ENCODE measurements at places on chromosomes 5 and 9.

DNA sequence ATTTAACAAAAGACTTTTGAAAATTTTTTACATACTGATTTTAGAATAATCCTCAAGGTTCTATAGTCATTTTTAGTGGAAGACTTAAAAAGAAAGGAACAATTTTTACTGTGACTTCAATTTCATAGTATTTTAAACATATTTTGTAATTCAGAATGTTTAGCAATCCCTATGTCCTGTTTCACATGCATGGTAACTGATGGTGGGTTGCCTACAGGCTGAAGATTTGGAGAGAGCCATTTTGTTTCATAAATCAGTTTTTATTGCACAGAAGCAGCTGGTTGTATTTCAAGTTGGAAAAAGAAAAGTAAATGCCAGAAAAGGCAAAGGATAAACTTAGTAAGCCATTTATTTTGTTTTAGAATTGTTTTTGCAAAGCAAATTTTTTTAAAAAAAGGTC lies 24.0 kb downstream of the STARD4 start:
- no peak for DNase-seq

DNA sequence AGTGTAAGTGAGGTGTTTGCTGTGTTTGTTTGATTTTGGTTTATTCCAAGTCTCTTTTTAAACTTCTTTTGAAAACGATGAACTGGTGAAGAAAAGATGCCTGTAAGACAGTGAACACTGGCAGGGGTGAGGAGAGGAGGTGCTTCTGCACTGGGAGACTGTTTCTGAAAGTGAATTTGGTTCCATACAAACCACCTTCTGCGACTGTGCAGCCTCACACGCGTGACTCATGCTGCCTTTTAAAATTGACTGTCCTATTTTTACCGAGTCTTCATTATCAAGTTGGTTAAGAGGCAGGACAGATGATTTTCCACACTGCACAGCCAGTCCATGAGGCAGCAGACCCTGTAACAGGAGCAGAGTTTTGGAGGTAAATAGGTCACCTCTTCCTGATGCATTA lies 340.6 kb downstream of the MTRR start:
- DNase-seq: no peak

- DNase-seq: no peak
These were observed 847.9 kb downstream of the EFNA5 start for GRCh38 chr5:106822851-106823250.

DNA sequence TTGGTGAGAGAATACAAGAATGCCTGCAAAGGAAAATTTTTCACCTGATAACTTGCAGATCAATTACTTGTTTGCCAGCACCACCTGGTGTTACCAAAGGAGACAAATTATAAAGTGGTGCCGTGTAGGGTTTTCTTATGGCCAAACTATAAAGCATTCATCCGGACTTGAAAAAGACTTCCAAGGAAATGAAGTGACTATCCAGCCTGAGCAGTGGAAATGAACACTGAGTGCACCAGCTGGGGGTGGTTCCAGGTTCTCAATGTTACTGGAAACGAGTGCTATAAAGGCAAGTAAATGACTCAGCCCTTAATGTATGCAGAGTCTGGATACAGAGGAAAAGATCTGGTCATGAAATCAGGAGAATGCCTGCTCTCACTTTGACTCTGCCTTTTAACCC lies 113.1 kb downstream of the DNAH5 start:
- no peak for DNase-seq

DNA sequence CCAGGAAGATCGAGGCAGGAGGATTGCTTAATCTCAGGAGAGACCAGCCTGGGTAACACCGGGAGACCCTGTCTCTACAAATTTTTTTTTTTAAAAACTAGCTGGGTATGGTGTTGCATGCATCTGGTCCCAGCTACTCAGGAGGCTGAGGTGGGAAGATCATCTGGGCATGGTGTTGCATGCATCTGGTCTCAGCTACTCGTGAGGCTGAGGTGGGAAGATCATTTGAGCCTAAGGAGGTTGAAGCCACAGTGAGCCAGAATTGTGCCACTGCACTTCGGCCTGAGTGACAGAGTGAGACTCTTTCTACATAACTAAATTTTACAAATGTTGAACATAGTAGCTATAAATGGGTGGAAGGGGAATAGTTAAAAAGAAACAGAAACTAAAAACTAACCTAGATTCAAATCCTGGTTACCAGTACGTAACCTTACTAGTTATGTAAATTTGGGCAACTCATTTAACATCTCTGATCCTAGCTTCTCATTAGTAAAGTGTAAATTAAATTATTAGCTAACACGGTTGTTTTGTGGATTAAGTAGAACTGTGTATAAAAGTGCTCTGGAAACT lies 41.7 kb downstream of the TMEM161B start:
- DNase-seq: no peak

DNA sequence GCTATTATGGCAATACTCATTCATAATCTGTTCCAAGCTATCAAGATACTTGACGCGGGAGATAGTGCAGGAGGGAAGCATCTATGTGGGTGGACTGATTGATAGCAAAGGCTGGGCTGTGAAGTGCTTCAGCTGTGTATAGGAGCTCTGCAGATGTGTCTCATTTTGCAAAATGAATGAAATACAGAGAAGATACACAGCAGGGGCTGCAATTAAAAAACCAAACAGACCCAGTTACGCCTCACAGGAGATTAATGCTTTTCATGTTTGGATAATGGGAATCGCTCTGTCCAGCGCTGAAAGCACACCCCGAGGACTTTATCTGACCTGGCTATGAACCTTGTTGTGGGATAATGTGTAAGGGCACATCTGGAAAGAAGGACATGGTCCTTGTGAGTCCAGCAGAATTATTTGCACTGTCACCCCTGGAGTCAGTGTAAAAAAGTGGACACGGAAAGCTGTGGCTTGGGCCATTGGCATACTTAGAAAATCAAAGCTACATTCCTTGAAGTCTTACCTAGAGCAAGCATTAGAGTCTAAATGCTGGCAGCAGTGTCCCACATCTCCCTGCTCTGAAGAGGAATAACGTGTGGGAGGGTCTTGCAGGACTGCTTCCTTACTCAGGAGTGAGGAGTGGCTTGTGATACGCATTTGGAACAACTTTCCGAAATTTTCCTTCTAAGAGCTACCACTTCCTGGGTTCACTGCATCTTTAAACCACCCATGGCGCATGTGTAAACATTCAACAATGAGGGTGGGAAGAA lies 2.6 kb downstream of the SH3RF2 start:
- no peak for DNase-seq

DNA sequence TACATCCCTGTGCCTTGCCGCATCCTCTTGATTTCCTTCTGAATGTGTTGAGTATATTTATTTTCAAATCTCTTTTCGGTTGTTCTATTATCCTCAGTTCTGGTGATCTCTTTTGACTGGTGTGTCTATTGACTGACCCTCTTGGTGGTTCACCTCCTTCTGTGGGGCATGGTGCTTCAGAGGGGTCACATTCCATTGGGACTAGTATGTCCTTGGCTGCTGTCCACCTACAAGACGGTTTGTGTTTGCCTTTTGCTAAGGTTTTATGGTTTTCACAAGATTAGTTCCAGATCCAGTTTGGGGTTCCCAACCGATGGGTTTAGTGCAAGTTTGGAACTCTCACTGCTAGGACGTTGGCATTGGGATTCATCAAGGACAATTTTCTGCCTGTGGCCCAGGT lies 66.6 kb downstream of the PHF2 start:
- no peak for DNase-seq

- no peak for DNase-seq
These were observed 47.8 kb downstream of the C9orf57 start for GRCh38 chr9:72012646-72013045.

- no peak for DNase-seq
These were observed 61.0 kb upstream of the PCA3 start for GRCh38 chr9:76703270-76703669.

DNA sequence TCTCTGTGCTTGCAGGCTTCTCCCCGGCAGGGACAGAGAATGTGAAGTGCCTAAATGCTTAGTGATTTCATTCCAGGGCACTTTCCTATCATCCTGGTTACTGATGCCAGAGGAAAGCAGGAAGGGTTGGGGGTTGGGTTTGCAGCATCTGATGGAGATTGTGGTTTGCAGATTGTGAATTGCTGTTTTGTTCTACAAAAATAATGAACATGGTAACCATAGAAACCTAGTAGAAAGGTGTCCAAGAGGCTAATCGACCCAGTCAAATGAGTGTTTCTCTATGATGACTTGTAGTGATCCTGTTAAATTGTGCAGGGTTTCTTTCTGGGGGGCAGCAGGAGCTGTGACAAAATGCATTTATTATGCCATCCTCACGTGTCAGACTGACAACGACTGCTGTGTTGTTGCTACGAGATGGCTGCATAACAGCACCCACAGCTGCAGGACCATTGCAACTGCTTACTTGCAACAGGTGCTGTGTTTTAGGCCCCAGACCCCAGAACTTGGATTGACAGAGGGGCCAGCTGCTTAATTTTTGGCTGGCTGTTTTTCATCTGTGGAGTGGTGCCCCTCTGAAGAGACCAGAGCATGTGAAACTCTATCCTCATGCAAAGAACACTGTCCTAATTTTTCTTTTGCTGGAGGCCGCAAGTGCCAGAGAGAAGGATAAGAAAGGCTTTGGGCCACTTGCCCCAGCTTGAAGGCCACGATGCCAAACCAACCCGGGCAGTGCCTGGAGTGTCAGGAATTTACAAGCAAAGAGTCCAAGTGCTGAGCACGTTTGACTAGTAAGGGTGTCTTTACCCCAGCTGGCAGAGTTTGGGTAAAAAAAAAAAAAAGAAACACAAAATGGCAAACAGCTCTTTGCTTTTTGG lies 397.8 kb downstream of the GADD45G start:
- no peak for DNase-seq

- no peak for DNase-seq
These were observed 38.3 kb downstream of the FNIP1 start for GRCh38 chr5:131758520-131758900.

DNA sequence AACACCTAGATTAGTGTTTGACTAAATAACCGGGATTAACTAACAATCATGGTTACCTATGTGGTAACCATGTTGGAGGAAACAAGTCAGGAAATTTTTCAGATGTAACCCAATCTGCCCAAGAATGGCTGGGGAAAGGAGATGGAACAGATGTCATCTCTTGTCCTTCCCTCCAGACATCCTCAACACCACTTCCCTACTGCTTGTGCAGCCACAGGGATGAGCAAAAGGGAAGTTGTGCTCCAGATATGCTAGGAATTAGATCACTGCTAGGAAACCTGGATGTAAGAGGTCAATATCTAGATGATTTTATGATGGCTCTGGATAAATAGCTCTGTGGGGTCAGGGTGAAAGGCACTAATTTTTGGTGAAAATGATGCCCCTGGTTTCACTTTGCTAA lies 61.3 kb upstream of the ELL2 start:
- DNase-seq: no peak

DNA sequence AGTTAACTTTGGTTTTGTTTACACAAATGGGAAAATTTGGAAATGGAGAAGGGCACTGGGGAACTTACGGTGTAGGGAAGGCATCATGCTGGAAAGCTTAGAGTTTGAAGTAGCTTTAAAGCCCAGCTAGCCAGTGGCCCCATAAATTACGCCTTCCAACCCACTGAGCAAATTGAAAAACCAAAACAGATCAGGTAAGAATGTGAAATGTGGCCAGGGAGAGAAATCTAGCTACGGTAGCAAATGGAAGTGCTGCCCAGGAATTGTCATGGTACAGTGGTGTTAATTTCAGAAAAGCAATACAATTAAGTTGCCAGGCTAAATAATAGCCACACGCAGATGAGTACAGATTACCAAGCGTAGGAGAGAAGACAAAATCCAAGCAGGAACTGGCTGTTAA lies 654.8 kb downstream of the PRELID2 start:
- no peak for DNase-seq

GRCh38 chr9:16071400-16071799 lies 518.6 kb downstream of the CCDC171 start:
- no peak for DNase-seq

GRCh38 chr5:149267241-149267973 lies 4.3 kb upstream of the AFAP1L1 start:
- no peak for DNase-seq

DNA sequence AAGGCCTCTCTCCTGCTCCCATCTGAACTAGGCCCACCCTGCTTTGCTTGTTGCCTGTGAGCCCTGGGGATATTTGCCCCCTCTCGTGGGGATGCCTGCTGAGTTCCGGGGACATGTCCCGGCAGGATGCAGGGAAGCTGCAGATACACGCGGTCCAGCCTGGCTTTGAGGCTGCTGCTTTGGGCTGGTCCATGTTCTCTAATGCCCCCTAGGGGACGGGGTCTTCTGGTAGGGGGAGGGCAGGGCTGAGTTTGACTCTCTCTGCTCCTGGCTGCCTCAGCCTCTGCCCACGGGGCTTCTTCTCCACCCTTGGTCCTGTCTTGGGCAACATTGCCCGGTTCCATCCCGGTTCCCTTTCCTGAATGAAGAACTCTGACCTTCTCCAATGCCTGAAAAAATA lies 84.9 kb upstream of the ASS1 start:
- no peak for DNase-seq

GRCh38 chr9:99451112-99451606 lies 229.1 kb downstream of the SEC61B start:
- no peak for DNase-seq

GRCh38 chr5:87853541-87853940 lies 415.1 kb downstream of the TMEM161B start:
- no peak for DNase-seq

- DNase-seq: no peak
These were observed 139.7 kb downstream of the LRRC70 start for GRCh38 chr5:62718324-62718723.

DNA sequence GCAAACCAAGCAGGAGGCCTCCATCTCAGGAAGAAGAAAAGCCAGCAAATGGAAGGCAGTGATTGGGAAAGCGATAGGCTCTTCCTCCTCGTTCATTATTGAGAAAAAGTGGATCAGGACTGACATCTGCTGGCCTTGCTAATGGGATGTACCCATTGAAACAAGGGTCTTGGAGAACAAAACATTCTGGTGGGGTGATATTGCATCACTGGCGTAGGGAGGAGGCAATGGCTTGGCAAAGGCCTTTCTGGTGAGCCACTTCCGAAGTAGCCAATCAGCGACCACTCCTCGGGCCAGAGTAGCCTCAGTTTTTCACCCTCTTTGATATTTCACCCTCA lies 86.7 kb upstream of the NFIB start:
- DNase-seq: no peak

- no peak for DNase-seq
These were observed 560.1 kb downstream of the PDE4D start for GRCh38 chr5:59333416-59333815.

DNA sequence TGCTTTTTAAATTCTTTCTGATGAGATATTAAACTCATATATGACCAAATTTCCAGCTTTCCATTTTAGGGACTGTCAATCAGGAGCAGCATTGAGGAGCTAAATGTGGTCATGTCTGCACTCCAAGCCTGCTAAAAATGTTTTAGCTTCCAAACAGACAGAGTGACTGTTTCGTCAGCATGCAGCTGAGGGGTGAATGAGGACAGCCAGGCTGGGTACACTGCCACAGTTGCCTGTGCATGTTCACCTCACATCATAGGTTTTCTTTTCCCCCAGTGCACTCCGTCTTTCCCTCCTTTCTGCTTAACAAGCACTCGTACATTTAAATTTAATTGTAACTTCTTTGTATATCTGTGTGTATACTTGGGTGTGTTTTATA lies 138.1 kb downstream of the ARRDC3 start:
- no peak for DNase-seq

GRCh38 chr5:4532705-4533080 lies 607.4 kb upstream of the ADAMTS16 start:
- no peak for DNase-seq
